Activated gamma-delta T cell (primary cell): ENCODE measurements at places on chromosomes 4 and X.

GRCh38 chrX:9542106-9542760, 77.4 kb downstream of the TBL1X start:
- no peak for DNase-seq

DNA sequence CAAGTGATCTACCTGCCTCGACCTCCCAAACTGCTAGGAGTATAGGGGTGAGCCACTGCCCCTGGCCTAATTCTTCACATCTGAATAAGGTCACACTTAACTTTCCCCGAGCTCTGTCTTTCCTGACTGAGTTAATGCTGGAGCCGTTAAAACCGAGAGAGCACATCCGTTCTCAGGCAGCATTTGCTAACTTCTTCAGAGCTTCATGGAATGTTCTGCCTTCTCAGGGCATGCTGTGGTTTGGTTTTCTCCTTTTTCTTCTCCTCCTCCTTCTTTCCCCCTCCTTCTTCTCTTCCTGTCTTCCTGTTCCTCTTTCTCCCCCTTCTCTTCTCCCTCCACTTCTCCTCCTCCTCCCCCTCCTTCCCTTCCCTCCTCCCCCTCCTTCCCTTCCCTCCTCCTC, 119.9 kb downstream of the ASMT start:
- no peak for DNase-seq

- no peak for DNase-seq
These were observed 114.4 kb upstream of the POF1B start for GRCh38 chrX:85493821-85494220.

DNA sequence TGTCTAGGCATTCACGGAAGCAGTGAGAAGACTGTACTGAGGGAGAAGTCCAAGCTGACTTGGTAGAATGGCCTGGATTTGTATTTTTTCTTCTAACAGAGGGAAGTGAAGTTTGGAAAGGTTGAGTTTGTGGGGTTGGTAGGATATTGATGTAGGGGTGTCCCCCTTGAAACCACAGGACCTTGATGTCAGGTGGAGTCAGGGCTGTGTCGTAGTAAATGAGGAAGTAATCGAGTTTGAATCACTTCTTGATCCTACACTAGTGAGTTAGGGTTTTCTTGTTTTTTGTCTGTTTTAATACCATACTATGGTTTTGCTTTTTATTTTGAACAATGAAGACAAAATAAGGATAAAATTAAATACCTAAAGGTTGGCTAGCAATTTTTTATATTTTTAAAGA, 30.1 kb upstream of the ANAPC4 start:
- DNase-seq: no peak

DNA sequence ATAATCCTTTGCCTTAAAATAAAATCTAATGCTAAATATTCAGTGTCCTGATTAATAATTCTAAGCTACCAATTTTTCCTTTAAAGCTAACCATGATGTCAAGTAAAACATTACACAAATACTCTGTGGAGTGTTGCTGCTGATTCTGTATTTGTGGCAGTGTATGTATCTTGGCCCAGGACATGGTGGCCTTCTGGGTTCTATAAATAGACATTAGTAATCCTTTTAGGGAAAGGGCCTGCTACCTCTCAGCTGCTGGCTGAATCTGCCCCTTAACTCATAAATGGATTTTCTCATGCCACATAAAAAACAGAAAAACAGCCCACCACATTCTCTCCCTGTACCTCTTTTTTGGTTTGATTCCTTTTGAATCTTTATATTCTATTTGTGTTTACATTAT, 1.2 kb upstream of the XK start:
- no peak for DNase-seq

GRCh38 chr4:38149472-38149996, 189.3 kb downstream of the PTTG2 start:
- DNase-seq: no peak

- no peak for DNase-seq
These were observed 380.4 kb downstream of the GPM6A start for GRCh38 chr4:175431694-175432093.

DNA sequence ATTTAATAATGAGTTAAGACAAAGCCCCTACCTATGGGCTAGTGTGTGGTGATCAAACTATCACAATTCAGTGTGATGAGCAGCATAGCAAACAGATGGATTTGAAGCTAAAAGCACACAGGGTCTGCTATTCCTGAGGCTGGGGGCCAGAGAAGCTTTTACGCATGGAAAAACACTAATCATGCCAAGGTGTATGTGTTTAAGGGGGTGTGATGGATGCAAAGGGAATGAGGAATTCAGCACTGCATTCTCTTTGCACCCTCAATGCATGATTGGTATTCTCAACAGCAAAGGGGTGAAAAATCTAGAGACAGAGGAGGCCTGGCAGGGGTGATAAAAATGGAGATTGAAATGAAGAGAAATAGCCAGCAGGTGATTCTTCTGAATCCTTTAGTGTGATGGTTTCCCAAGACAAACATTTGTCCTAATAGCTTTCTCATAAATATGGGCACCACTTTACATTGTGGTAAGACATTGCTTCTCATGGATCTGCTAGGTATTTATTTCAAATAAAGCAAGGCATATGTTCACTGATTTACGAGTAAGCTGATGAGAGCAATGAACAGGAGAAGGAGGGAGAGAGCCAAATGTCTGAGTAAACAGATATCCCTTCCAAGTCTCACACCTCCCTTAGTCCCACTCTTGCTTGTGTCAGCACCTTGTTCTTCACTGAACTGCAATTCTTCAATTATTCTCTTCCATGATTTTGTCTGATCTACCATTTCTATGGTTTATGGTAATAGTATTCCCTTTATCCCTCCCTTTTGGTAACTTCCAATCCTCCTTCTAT, 15.7 kb downstream of the C1QTNF7 start:
- DNase-seq: no peak

DNA sequence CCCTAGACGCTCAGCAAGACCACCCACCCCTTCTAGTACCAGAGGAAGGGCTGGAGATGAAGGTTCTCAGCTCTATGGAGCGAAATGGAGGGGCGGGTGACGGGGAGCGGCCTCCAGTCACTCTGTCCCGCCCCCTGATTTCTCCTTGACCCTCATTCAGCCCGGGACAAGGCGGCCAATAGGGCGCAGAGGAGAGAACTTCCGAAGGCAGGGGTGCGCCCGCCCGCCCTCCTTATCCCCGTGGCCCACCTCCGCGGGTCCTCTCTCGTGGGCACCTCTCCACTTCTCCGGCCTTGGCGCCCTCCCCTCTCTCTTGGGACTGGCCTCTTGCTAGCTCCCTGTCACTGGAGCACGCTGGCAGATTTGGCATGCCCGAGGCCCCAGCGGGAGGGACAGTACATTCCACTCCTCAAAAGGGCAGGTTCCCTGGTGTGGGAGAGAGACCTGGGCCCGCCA, 1.1 kb upstream of the SEPTIN6 start:
- no peak for DNase-seq

- DNase-seq: no peak
These were observed 40.4 kb downstream of the PCDH7 start for GRCh38 chr4:30760551-30760950.

GRCh38 chr4:119794113-119794512, 165.5 kb upstream of the PDE5A start:
- DNase-seq: no peak

GRCh38 chrX:16196829-16197228, 29.5 kb downstream of the MAGEB17 start:
- no peak for DNase-seq

- DNase-seq: no peak
These were observed 868 bp downstream of the PLS3 start for GRCh38 chrX:115561605-115562479.

- no peak for DNase-seq
These were observed 220.7 kb upstream of the CNKSR2 start for GRCh38 chrX:21153503-21153902.

DNA sequence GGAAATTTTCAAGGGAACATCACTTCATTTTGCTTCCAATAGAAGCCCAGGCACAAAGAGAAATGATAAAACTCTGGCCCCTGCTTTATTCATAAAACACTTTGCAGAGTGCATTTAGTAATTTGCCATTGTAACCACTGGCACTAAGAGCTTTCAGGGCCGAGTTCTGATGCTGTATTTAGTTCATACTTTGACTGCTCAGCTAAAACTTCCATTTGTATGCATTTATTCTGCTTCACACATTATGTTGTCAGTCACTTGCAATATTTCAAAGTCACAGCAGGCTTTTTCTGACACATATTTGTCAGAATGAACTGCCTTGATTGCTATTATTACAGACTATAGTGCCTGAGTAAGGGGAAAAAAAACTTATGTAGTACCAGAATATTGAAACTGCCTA, 174.3 kb upstream of the ATOH1 start:
- DNase-seq: no peak

- no peak for DNase-seq
These were observed 28.3 kb downstream of the PRMT9 start for GRCh38 chr4:147655639-147656038.

DNA sequence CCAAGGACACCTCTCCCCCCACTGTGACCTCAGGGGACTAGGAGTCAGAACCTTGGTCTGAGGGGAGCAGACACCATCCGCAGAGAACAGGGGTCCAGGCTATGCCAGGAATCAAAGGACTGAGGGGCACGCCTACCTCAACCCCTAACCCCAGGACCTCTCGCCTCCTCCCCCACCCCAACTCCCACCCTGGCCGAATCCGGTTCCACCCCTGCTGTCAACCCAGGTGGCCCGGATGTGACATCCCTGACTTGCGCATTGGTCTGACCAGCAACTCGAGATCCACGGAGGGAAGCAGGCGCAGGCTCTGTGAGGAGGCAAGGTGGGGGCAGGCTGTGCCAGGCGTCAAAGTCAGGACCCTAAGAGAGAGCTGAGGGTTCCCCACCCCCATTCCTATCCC, 468 bp upstream of the MAGEA4 start:
- DNase-seq: no peak

- no peak for DNase-seq
These were observed 489.6 kb downstream of the STPG2 start for GRCh38 chr4:97653701-97654100.

GRCh38 chrX:127963696-127964095, 88.5 kb downstream of the ACTRT1 start:
- DNase-seq: no peak

DNA sequence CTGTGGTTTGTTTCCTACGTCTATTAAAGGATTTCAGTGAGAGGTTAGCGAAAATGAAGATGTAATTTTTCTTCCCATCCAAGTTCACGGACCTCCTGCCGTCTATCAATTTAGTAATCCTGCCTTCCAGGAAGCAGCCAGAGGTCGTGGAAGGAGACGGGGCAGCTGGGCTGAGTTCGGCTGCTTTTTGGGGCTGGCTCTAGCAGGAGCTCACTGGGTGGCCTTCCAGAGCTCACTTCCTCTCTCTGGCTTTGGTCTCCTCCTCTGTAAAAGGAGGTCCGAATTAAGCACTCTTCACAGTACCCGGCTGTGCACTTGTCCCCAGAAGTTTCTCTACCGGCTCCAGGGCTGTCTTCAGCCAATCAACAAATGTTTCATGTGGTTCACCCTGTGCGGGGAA, 295.4 kb downstream of the BCOR start:
- DNase-seq: no peak

GRCh38 chrX:132488180-132488705, 595 bp downstream of the MBNL3 start:
- no peak for DNase-seq

GRCh38 chr4:53378171-53378482, 686 bp downstream of the FIP1L1 start:
- no peak for DNase-seq

DNA sequence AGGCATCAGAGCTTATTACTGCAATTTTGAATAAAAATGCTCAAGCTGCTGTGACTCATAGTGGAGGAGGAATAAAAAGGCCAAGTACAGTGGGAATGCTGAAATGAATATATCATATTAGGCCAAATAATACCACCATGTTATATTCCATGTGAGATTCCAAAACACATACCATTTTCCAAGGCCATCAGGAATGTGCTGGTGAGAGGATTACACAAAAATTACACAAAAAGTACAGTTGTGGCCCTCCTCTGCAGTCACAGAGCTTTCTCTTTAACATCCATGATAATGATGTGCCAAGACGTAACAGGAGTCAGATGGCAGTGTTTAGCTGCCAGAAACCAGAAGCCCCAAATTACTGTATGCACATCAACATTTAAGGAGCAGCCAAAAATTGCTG, 153.5 kb downstream of the PCDH18 start:
- no peak for DNase-seq

GRCh38 chrX:152138388-152138784, at the start of gene MAGEA10:
TSS of gene MAGEA10 (minus strand) at chrX:152138577. CDS start at chrX:152135620, 2,957 bp downstream.
- no peak for DNase-seq

DNA sequence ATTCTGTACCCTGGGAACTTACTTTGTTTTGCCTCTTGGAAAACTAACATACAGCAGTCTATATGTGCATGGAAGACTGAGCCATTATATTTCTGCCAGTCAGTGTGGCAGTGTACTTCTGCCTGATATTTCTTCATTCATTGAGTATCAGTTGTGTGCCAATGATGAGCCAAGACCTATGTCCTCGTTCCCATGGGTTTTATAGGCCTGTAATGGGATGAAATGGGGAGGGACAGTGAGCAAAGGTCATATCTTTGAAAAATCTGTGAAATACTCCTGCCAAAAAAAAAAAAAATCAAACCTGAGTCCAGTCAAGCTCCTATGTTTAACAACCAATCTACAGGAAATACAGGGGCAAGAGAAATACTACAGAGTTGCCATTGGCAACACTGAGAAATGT, 9.1 kb downstream of the NSD2 start:
- DNase-seq: no peak

GRCh38 chr4:16194214-16194613, 32.1 kb downstream of the TAPT1 start:
- DNase-seq: no peak

GRCh38 chrX:153769865-153770600, 6.0 kb downstream of the PLXNB3 start:
- no peak for DNase-seq

- DNase-seq: no peak
These were observed 1.4 kb downstream of the SEL1L3 start for GRCh38 chr4:25861280-25861950.

GRCh38 chr4:87078987-87079486, 141.4 kb downstream of the KLHL8 start:
- DNase-seq: no peak
